ENCODE measurements at places on chromosomes 12 and 14.

DNA sequence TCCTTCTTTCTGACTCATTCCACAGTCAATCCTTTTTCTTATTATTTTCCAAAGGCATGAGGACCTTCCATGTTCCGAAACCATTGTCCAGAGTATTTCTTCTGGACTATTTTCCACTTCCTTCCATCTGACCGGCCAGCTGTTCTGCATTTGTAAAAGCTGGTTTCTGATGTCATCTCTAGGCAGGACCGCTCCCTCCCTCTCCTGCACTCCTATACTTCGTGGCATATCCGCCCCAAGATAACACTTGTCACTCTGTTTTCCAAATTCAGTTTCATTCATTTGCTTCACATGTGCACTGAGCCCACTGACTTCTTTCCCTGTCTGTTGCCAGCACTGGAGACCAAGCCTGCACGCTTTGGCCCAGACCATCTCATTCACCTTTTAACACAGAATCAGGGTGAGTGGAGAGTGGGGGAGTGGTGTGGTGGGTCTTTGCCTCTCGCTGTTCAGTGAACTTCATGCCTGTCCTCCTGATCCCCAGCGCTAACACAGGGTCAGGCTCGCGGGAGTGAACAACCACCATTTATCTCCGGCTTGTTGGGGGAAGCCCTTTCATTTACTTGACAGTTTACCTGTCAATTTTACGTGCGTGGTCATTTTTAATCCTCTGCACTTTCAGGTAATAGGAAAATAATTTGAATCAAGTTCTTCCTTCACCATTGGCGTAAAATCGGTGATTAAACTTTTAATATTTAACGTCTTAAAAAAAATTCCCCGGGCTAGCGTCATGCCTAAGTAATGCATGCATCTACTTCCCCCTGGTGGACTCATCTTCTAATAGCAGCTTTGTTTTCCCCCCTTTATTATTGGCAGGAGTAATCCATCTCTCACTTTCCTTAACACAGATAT, 52.5 kb downstream of the C12orf75 start:
- DNase-seq = peak; percentile 53

DNA sequence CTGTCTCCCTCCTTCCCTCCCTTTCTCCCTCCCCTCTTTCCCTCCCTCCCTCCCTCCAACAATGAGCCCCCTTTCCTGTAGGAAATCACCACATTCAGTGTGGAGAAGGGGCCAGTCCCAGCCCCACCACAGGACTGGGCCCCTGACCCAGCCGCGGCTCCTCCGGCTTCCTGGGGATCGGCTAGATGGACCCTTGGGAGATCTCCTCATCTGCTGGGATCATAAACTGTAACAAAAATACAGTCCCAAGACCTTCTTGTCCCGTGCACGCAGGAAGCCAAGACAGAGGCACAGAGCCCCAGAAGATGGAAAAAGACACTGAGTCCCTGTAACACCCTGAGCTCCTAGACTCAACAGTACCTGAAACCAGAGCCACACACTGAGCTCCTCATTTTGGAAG, 23.9 kb downstream of the DIO3 start:
- DNase-seq = no peak

DNA sequence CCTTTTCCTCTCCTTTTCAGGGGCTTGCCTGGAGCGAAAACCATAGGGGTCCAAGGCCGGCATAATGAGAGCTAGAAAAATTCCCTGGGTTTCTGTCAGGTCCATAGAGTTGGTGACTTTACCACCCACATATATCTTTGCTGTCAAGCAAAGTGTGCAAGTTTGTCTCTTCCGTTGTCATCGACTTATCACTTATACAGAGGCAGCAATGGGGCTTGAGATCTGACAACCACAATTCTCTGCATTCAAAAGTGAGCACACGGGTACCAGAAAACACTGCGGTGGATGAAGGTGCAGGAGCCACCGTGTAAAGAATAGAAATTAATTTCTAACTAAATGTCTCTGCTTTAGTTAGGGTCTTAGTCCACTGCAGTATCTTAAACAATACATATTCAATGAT, 162.3 kb downstream of the DAD1 start:
- DNase-seq = no peak

DNA sequence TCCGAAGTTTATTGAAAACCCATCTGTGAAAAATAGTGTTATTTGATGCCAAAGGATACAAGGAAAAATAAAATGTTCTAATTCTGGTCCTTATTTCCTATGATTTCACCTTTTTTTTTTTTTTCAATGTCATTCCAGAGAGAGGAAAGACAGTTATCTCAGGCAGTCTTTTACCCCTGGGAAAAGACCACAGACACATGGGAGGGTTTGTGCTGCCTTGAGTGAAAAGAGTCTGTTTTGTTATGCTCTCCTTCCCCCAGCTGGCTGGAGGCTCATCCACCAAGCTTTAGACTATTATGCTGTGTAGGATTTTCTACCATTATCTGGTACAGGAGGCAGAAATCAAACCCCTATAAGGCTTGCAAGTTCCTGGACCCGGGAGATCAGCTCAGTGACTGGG, 151.8 kb downstream of the CRADD start:
- no peak for DNase-seq

GRCh38 chr12:5554711-5555110, 122.8 kb downstream of the NTF3 start:
- no peak for DNase-seq

DNA sequence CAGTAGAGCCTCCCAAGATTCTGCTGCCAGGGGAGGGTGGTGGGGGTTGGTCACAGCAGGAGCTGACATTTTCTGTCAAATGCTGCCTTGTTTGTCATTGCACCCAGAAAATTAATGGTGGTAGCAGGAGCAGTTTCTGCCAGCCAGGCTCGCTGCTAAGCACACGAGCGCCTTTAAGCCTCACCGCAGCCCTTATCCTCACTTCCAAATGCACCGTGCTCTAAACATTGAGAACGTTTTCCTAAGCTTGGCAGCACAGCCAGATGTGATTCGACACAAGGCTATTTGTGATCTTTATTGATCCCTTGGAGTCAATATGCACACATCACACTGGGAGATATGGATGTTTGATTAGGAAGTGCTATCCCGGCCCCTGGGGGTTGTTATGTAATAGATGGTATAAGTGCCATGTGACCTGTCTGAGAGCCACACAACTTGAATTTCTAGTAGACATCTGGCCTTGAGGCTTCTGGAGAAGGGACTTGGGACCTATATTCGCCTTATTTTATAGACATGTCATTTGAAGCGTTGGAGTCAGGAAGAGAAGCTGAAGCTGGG, 31.6 kb upstream of the BEGAIN start:
- DNase-seq = peak; percentile 32

DNA sequence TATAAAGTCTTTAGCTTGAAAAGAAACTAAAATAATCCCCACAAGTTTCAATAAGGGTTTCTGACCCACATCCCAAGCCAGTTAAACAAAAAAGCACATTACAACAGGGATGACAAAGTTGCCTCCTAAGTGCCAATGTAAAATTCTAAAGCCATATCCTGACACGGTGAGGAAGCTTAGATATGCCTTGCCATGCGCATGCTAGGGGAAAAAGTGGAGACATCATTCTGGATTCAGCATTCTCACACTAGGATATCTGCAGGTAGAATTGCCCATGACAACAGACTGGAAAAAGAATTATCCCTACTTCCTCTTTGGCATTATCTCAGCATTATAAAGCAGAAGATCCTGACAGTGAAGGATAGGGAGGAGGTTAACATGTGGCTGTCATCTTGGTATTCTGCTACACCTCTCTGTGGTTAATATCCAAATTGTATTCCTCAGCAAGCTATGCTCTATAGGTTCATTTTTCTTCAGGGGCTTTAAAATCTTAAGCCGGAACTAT, 4.9 kb downstream of the DUSP6 start:
- no peak for DNase-seq

DNA sequence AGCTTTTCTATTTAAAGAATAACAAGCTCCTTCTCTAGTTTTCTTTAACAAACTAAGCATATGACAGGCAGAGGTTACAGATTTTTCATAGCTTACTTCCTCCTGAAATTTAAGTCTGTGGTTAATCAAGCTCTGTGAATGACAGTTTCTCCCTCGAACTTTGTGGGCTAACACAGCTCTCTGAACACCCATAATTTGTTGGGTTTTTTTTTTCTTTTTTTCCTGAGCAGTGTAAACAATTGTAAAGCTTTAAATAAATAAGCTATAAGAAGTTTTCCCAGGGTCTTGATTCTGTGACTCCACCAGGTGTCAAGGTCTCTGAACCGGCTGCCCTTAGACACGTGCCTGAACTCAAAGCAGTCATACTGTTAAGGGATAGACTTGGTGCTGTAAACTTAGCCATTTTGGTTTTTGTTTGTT, 128.1 kb upstream of the AMIGO2 start:
- DNase-seq = no peak

GRCh38 chr14:36716614-36717184, 55.0 kb downstream of the PAX9 start:
- no peak for DNase-seq

GRCh38 chr12:79555028-79555925, 135.5 kb downstream of the PAWR start:
- DNase-seq = peak; percentile 55

GRCh38 chr12:117063162-117063911, 35.9 kb downstream of the TESC start:
- no peak for DNase-seq

DNA sequence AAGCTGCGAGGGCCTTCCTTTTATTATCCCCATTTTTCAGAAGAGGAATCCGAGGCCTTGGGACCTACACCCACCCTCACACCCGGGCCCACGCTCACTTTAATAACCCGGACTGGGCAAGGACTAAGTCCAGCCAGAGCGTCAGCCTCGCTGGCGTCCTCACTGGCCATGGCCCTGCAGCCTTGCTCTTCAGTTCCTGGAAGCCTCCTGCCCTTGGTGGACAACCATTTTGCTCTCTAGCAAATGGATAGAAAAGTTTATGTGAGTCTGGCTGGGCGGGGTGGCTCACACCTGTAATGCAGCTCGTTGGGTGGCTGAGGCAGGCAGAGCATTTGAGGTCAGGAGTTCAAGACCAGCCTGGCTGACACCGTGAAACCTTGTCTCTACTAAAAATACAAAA, 9.8 kb downstream of the RTL1 start:
- DNase-seq = no peak

GRCh38 chr12:33587784-33588712, 148.4 kb upstream of the SYT10 start:
- DNase-seq = no peak

DNA sequence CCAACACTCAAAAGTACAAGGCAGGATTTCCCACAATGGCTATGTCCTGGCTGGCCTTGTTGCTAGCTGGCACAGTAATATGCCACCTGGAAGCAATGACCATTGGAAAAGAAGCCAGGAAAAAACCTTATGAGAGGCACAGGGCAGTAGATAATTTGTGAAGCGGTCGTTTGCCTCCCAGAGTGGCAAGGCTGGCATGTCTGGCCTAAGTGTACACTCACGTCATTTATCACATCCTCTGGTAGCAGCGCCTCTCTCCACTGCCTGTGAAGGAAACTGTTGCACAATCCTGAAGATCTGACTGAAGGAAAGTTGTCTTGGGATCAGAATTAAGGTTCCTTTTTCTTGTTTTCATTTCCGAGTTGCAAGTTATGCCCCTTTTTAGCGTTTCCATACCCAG, 408.5 kb downstream of the ZFP36L1 start:
- DNase-seq = no peak

GRCh38 chr14:69045857-69046475, 66.9 kb upstream of the ACTN1 start:
- no peak for DNase-seq

DNA sequence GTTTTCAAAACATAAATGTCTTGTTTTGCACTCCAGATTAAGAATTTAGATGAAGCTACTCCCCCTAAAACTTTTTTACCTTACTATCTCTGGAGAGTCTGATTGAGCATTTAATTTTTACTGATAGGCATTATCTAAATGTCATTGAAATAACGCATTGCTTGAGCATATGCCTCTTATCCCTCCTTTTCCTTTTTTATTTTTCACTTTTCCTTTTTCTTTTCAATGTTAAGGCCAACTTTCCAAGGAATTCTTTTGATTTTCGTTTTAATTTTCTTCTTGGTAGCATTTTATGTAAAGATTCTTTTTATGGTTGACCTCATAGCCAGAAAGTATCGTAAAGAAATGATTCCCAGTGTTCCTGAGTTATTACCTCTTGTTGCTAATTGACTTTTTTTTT, 2.9 kb downstream of the SRP54 start:
- no peak for DNase-seq

DNA sequence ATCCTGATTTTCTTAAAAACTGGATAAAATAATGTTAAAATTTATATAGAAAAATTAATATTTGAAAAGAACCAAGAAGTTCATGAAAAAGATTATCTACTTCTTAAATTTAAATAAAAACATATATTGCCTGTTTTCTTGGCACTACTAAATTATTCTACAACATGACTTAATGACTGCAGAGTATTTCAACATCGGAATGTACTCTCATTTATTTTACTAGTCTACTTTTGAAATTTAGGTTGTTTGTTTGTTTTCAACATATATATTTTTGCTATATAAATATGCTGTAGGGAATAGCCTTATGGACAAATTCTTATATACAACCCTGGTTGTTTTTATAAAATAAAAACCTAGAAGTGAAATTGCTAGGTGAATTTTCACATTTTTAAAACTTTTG, 231.6 kb downstream of the RAD51B start:
- no peak for DNase-seq

DNA sequence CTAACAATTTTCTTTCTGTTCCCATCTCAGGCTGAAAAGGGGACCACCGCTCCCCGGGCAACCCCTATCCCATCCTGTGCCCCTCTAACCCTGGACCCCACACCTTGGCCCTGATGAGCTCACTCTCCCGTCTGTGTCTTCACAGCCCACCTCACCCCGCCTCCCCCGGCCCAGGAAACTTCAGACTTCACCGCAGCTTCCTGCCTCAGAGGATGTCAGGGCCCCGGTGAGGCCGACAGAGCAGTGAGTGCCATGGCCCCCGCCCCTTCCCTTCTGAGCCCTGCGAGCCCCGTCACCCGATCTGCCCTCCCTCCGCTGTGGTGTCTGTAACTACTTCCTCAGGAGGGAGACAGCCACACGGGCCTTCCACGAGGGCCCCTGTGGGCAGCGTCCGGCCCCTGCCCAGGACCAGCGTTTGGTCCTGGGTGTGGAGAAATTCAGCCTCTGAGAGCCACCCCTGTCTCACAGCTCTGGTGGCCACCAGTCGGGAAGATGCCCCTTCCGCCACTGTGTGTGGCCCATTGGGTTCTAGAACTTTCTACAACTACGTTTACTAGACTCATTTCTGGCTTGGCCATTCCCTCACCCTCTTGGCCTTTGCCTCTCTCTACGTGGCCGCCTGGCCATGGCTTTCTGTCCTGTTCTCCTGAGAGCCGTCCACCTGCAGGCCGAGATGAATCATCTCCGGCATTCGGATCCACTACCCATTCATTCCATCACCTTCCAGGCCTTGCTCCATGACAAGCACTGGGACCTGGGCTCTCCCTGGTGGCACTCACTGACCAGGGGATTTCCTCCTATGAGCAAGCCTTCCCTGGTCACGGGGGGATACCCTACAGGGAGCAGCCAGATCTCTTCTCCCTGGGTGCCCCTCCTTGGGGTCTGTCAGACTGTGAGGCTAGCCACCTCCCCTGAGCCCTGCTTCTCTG, 3.4 kb downstream of the RHOF start:
- DNase-seq = no peak

GRCh38 chr14:82855912-82856391, 1322.3 kb upstream of the SEL1L start:
- DNase-seq = peak; percentile 60

Measured in T47D (cell line).